Fibroblast of pulmonary artery (primary cell): ENCODE measurements at places on chromosomes 11 and 22.

DNA sequence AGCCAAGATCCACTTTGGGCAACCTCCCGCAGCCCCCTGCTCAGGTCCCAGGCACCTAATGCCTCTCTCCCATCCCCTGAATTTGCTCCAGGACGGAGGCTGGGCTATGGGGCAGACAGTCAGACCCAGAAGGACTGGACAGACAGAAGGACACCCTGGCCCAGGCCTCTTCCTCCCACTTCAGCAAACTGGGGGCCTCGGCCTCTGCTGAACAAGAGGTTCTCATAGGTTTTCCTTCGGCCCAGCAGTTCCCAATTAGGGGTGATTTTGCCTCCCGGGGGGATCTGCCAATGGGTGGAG lies 3.7 kb downstream of the SPI1 start:
- DNase-seq: no peak

- DNase-seq: no peak
Measured at GRCh38 chr11:126059238-126059781, 3.4 kb downstream of the CDON start.

DNA sequence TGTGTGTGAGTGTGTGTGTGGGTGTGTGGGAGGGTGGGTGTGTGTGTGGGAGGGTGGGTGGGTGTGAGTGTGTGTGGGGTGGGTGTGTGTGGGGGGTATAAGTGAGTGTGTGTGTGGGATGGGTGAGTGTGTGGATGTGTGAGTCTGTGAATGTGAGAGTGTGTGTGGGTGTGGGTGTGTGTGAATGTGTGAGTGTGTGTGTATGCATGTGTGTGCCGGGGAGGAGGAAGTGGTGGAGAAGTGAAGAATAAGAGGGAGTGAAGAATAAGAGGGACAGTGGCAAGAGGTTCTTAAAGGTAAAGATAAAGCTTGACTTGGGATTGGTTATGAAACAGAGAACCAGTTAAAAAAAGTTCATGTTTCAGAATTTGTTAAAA lies 54.0 kb downstream of the PRR5L start:
- peak; percentile 3 for DNase-seq

GRCh38 chr22:25959818-25960774 lies 209.2 kb upstream of the SEZ6L start:
- no peak for DNase-seq

GRCh38 chr22:39622881-39623367 lies 52.4 kb downstream of the CACNA1I start:
- peak; percentile 47 for DNase-seq

DNA sequence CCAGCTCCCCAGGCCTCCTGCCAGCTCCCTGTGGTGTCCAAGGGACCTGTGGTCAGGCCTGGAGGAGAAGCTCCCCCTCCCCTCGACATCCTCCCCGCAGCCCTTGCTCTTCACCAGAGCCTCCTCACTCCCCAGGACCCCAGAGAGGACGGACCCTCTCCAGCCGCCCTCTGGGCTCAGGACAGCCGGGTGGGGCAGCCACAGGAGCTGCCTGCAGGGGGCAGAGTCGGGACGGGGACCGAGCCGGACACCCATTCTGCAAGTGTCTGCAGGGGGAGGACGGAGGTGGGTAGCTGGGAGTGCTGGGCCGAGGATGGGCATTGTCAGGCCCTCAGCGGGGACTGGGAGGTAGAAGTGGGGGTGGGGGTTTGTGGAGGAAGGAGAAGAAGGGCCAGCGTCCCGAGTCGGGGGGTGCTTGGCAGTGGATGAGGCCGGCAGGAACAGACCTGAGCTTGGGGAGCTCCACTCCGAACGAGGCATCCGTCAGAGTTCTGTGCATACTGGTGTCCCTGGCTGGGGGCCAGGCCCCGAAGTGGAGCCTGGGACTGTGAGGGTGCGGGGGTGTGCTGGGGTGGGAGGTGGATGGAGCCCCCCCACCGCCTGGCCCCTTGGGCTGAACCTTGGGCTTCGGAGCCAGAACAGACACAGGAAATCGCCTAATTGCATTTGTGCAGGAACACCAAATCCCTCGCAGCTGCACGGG lies 15.2 kb downstream of the PRR33 start:
- peak; percentile 73 for DNase-seq

GRCh38 chr22:17707526-17707925 lies 66.7 kb downstream of the BID start:
- peak; percentile 51 for DNase-seq

DNA sequence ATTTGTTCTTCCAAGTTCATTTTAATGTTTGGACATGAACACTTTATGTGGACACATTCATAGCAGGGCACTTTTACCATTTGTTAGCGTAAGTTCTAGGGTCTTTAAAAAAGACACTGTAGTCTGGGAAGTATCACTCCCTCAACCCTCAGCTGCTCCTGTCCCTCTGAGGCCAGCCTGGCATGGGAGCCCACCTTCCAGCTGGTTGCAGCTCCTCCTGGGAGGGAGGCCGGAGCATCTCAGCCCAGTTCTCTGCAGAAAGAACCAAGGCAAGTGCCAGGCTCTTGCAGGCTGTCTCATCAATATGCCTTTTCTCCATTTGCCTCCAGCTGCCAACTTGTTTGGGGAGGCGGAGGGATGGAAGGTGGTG lies 150.6 kb downstream of the OPCML start:
- DNase-seq: no peak

DNA sequence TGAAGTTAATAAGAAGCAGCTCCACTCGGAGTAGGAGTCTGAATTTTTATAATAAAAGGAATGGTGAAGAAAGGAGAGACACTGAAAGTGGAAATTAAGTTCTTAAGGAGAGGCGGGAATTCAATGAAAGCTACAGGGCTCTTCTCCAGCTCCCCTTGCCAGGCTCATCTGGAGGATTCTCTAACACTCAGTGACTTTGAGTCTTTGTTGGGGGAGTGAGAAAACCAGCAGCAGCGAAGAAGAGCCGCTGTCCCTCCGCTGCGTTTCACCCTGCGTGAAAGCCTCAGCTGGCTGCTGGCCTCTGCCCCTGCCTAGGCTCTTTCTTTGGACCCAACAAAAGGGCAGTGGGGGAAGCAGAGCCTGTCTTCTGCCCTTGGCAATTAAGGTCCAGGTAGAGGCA lies 113.0 kb downstream of the NTM start:
- no peak for DNase-seq

DNA sequence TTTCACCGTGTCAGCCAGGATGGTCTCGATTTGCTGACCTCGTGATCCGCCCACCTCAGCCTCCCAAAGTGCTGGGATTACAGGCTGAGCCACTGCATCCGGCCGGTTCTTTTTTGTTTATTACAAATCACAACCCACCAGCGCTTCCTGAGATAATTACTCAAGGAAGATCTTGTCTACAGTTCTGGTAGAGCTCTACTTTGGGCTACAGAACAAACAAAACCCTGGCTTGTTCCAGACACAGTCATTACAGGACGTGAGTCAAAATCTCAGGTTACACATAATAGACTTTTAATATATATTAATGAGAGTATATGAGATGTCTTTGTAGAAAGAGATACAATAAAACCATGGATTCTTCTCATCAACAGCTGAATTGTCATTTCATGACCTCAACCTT lies 42.8 kb upstream of the NUP50 start:
- DNase-seq: no peak

DNA sequence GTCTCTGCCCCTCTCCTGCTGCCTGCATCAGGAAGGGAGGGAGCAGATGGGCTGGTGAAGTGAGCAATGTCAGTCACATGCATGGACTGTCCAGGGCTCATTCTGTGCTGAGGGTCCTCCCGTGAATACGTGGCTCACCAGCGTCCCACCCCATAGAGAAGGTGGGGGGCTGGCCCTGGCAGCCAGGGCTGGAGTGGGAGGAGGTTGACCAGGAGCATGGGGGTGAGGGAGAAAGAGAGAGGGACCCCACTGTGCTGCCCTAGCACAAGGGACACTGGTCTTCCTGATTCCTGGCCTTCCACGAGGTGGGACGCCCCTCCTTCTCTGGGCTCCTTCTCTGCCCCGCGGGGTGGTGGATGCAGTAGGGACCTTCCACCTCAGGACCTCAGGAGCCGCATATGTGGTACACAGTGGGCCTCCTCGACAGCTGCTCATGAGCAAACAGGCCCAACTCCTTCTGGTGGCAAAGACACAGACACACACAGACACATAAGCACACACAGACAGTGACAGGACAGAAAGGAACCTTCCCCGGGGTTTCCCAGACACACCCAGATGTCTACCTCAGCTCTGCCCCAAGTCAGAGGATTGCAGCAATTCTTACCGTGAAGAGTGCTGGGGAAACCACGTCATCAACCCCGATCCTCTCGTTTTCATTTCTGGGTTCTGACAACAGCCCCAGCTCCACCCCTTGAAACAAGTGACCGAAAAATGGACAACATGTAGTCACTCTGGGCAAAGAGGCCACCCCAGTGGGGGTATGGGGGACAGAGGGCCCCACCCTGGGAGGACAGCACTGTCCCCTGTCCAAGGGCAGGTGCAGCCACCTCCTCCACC lies 3.6 kb upstream of the APOBEC3A start:
- no peak for DNase-seq

DNA sequence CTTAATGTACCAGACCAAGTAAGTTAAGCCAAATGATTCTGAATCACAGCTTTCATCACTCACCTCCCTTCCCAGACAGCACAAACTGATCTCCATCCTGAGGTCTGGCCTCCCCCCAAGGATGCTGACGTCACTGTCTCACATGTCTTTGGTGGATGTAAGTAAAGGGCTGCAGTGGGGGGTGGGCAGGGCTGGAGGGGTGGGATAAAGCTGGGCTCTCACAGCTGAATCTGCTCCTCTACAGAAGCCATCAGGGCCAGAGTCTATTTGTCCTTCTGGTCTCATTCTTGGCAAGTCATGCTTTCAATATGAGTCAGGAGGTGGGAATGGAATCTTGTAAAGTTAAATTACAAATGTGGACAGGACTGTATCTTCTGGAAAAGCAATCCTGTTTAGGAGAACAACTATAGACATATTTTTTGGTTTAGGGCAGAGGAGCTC lies 32.7 kb downstream of the P4HA3 start:
- DNase-seq: peak; percentile 99

- peak; percentile 50 for DNase-seq
Measured at GRCh38 chr11:80722629-80723028, 1281.8 kb upstream of the TENM4 start.

DNA sequence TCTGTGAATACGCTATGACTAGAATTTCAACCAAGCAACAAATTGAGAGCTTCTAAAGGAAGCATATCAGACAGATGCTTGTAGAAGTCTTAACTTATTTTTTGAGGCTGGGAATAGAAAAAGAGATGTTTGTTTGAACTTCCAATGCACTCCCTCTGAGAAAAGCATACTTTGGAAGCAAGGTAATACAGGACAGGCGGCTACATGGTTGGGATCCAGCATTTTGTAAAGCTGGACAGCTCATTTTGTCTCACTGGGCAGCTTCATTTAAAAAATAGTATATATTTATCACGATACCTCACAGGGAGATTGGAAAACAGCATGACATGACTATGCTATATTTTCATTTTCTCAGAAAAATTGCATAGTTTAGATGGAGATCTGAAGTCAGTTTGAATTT lies 821.3 kb upstream of the API5 start:
- no peak for DNase-seq

GRCh38 chr11:8333376-8333775 lies 69.7 kb upstream of the LMO1 start:
- DNase-seq: no peak

DNA sequence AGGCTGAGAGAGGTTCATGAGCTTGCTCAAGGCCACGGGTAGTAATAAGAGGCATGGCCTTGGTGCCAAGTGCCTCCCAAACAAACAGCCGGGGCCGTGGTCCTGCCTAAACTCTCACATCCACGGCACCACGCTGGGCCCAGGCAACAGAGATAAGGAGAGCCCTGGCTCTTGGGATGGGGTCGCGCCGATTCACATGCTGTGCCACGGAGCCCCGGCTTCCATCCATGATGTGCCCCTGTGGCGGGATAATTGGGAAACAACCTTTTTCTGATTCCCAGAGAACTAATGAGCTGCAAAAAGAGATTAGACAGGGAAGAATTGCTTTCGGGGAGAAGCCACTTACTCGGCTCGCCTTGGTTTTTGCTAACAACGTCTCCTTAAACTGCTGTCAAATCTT lies 22.0 kb downstream of the TP53AIP1 start:
- DNase-seq: no peak

GRCh38 chr11:69122326-69122629 lies 33.5 kb upstream of the SMIM38 start:
- no peak for DNase-seq

GRCh38 chr22:35274154-35274871 lies 17.0 kb downstream of the HMGXB4 start:
- no peak for DNase-seq

GRCh38 chr11:131816051-131816450 lies 445.6 kb downstream of the NTM start:
- no peak for DNase-seq

GRCh38 chr11:117978991-117979390 lies 7.2 kb upstream of the IL10RA start:
- no peak for DNase-seq
